ENCODE measurements at places on chromosomes 5 and 9.

GRCh38 chr9:123065196-123065595, 31.7 kb downstream of the GPR21 start:
- DNase-seq = no peak
- H3K36me3 ChIP-seq = peaks cover 3% of the 10 kb centered on the region
- no peaks in the 10 kb centered on the region for H3K27me3 ChIP-seq

- H3K36me3 ChIP-seq = no peaks in the 10 kb centered on the region
- no peak for DNase-seq
- no peak overlapping the region for H3K27ac ChIP-seq
- no peak overlapping the region for H3K4me3 ChIP-seq
- H3K4me1 ChIP-seq = peaks cover 18% of the 10 kb centered on the region
- H3K27me3 ChIP-seq = no peaks in the 10 kb centered on the region
These were observed 637 bp downstream of the CBY3 start for GRCh38 chr5:179680014-179680779.

DNA sequence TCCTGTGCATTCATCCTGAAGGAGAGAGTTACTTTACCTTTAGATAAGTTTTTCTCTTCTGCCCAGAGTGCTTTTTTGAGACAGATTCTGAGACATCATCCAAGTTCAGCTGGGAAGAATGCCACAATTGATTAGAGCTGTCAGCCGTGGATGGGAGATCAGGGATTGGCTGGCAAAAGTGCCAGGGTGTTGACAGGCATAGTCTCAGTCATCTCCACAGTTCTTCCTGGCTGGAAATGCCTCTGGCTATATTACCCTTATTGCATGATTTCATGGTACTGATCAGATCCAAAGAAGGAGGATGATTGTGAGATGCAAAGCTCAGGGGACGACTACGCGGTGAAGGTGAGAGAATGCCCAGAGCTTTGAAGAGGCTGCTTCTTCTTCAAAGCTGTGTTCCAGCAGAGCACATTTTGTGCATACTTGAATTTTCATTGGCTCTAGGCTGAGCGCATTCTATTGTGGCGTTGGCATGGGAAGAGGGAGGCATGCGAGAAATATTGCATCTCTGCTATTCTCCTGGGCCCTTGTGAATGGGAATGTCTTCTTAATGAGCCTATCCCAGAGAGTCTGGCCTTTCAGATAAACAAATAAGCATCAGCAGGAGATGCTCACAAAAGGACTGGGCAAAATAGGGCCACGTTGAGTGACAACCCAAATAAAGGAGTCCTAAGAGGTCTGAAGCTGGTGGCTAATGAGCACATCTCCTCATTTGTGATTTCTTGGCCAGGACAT, 82.1 kb downstream of the GRIA1 start:
- no peaks in the 10 kb centered on the region for H3K36me3 ChIP-seq
- no peaks in the 10 kb centered on the region for H3K4me1 ChIP-seq
- no peak for DNase-seq
- no peak overlapping the region for H3K27ac ChIP-seq
- H3K4me3 ChIP-seq = no peak overlapping the region

DNA sequence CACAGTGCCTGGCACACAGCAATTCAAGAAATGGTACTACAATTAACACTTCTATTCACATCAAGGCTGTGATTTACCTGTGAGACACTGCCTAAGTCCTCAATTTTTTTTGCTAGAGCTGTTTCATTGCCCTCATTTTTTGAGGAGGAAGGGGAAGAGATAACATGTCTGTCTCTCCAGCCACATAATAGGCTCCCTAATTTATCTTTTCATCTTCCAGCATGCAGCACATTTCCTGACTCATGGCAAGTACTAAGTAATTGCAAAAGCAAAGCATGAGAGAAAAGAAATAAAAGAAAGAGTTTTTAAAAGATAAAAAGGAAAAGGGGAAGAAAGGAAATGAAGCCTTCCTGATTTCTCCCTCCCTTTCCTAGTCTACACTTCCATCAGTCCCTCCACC, 26.9 kb upstream of the RNF38 start:
- H3K27ac ChIP-seq = no peak overlapping the region
- H3K27me3 ChIP-seq = no peaks in the 10 kb centered on the region
- DNase-seq = no peak
- H3K4me3 ChIP-seq = no peak overlapping the region

- H3K4me1 ChIP-seq = peaks cover 25% of the 10 kb centered on the region
- peaks cover 27% of the 10 kb centered on the region for H3K36me3 ChIP-seq
- H3K4me3 ChIP-seq = no peak overlapping the region
These were observed 32.0 kb downstream of the SPIN1 start for GRCh38 chr9:88420227-88420626.

DNA sequence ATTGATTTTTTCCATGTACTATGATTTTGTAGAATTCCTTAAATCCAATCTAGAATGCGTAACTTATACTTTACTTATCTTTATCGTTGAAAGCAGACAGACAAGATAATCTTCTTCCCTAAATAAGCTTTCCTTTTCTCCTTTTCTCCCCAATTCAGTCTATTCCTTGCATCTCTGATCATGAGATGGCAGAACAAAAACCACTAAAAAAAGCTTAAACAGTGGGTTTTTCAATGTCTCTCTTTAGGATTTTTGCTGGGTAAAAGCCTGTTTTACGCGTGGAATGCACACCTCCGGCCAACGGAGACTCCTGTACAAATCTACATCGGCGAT, 755 bp downstream of the CDKN2B start:
- H3K4me1 ChIP-seq = peaks cover 5% of the 10 kb centered on the region
- peak overlapping the region; percentile 61 for H3K27ac ChIP-seq
- H3K36me3 ChIP-seq = no peaks in the 10 kb centered on the region

DNA sequence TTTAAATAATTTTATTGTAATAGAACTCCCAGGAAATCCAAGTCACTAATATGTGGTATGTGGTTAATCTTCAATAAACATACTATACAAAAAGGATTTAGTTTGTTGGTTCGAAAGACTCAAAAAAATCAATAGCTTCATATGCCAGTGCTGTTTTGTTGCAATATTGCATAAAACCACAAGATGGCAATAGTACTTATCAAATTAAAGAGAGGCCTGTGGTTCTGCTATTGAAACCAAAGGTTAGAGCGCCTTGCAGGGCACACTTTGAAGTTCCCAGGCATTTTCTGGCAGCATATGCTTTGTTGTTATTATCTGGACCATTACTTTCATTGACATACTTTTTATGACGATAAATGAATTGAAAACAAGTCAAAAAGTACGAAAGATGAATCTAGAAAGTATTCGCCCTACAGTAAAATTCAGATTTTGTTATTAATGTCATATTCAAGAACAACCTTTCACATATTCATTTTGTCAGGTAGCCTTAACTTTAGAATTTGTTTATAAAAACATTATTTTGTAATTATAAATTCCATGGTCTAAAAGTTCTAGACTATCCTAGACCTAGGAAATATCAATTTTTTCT, 316.3 kb downstream of the MCTP1 start:
- H3K4me1 ChIP-seq = no peaks in the 10 kb centered on the region
- no peak overlapping the region for H3K27ac ChIP-seq
- no peaks in the 10 kb centered on the region for H3K36me3 ChIP-seq
- H3K27me3 ChIP-seq = no peaks in the 10 kb centered on the region
- H3K4me3 ChIP-seq = no peak overlapping the region

DNA sequence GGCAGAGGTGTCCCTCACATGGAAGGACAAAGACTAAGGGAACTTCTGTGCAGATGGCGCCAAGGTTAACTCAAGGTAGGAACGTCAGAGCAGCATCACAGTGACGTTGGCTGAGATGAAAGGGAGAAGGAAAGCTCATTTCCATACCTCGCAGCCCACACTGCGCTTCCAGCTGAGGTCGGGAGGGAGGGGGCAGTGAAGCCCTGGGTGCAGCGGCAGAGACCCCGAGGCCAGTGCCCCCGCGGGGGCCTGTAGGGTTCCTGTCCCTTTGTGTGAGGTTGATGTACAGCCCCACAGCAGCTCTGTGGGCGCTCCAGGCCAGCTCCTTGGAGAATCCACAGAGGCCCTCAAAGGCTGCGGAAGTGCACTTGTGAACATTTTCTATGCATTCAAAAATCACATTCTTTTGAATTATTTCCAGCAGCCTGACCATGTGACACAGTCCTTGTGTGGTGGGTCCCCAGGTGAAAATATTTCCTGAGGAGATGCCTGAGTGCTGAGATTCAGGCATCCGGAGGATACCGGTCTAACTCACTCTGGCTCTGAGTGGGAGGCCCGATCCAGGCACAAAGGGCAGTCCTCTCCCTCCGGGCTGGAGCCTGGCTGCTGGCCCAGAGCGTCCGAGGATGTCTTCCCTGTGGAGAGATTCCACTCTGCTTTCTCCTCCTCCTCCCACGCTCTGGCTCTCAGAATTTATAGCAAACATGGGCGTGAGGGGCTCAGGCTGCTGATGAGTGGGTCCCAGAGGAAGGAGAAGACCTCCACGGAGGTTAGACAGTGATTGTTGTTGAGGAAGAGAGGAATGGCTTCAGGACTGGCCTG, 150.7 kb downstream of the ICE1 start:
- no peaks in the 10 kb centered on the region for H3K4me1 ChIP-seq
- H3K27ac ChIP-seq = no peak overlapping the region
- no peak overlapping the region for H3K4me3 ChIP-seq
- H3K36me3 ChIP-seq = no peaks in the 10 kb centered on the region
- DNase-seq = no peak

DNA sequence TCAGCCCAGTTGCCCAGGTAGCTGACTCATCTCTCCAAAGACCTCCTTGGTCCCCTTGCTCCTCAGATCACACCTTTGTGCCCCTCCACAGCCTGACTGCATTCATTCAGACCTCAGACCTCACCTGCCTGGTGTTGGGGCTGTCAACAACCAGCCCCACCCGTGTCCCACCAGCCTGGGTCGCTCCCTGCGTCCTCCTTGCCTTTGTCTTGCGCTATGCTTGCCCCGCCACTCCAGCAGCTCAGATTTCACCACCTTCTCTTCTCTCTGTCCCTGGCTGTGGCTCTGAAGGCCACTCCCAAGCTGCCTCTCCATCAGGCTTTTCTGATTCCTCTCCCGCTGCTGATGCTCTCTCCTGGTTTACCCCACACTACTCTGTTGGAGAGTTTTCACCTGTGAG, 103.5 kb downstream of the MVB12B start:
- H3K27me3 ChIP-seq = no peaks in the 10 kb centered on the region
- no peak overlapping the region for H3K27ac ChIP-seq
- no peak overlapping the region for H3K4me3 ChIP-seq

DNA sequence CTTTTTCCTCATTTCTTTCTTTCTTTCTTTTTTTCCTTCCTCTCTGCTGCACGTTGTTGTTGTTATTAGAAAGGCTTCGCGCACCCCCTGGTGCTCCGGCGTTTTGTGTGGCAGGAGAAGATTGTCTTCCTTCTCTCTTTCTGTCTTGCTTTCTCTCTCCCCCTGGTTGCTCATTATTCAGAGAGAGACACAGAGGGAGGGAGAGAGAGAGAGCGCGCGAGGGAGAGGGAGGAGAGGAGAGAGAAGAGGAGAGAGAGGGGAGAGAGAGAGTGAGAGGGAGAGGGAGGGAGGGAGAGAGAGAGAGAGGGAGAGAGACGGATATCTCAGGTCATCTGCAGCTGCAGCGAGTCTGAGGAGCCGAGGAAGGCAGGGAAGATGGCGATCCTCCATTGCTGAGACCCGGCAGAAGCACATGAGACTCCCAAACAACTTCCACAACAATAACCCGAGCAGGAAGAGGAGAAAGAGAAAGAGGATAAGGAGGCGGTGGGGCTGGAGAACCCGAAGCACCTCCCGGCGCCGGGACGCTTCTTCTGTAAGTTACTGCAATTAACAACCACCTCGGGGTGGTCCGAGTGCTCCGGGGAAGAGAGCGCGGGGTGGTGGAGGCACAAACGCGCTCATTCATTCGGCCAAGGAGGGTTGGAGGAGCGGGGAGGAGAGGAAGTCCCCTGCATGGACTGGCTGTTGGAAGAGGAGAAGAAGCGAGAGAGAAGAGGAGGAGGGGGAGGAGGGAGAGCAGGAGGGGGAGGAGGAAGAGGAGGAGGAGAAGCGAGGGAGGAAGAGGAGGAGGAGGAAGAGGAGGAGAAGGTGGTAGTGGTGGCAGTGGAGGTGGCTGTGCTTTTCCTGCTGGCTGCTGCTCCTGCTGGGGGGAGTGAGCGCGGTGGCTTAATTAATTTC, at the start of gene ZNF462:
TSS of gene ZNF462 (plus strand) at position 346 of the 900 bp plus-strand sequence. CDS start 60,218 bp downstream, outside the sequence.
- H3K27me3 ChIP-seq = no peaks in the 10 kb centered on the region
- H3K4me3 ChIP-seq = peak within 1 kb of the TSS; percentile 49
- peaks cover 16% of the 10 kb centered on the region for H3K4me1 ChIP-seq
- H3K36me3 ChIP-seq = no peaks in the 10 kb centered on the region

GRCh38 chr9:124699575-124699974, 71.5 kb downstream of the NR6A1 start:
- no peak overlapping the region for H3K27ac ChIP-seq
- H3K4me1 ChIP-seq = peaks cover 29% of the 10 kb centered on the region
- H3K27me3 ChIP-seq = no peaks in the 10 kb centered on the region

DNA sequence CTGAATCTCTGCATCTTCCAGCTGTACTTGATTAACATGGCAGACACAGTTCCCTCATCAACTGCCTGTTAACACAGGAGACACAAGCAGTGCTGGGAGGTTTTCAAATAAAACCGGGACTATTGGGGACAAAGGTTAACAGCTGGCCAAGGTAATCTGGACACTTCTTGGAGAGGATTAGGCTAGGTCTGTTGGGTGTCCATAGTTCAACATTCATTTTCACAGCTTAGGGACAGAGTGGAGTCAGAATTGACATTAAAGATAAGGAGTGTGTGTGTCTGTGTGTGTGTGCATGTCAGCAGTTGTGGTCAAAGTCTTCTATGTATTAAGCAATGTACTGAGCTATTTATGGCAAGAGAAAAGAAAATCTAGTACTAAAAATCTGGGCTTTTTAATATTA, 216.2 kb downstream of the MED10 start:
- no peaks in the 10 kb centered on the region for H3K36me3 ChIP-seq
- H3K27ac ChIP-seq = no peak overlapping the region
- H3K27me3 ChIP-seq = peaks cover 7% of the 10 kb centered on the region
- DNase-seq = no peak
- H3K4me1 ChIP-seq = no peaks in the 10 kb centered on the region

DNA sequence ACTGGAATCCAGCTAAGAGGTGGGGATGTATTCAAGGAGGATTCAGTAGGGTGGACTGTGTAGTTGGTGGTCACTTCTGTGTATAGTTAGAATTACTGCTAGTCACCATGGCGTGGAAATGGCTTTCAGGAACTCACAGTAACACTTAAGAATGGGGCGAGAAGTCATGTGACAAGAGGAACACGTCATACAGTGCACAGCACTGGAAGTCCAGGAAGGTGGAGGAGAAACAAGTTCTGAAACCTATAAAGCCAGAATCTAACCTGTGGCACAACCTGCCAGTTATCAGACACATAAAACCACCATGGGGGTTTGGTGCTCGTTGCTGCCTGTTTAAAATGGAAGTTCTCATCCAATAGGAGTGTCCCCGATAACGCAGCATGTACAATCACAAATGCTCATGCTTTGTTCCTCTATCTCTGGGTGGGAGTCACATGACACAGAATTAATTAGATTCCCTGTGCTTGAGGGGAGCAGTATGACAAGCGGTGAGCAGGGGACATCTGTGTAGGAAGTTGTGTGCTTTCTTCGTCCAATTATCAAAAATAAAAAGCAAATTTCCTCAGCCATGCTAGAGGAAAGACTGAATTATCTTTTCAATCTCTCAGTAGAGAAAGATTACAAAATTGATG, 193.0 kb downstream of the SPOCK1 start:
- no peak overlapping the region for H3K27ac ChIP-seq
- peaks cover 14% of the 10 kb centered on the region for H3K4me1 ChIP-seq
- no peak overlapping the region for H3K4me3 ChIP-seq
- DNase-seq = no peak

GRCh38 chr9:33167972-33168461, 881 bp upstream of the B4GALT1 start:
- no peak overlapping the region for H3K4me3 ChIP-seq
- no peaks in the 10 kb centered on the region for H3K36me3 ChIP-seq
- no peak for DNase-seq
- no peak overlapping the region for H3K27ac ChIP-seq
- H3K27me3 ChIP-seq = no peaks in the 10 kb centered on the region

Measured in HCT116 (cell line).